ENCODE measurements at places on chromosomes 4 and X.
A peak's percentile ranks its signal among the peaks of the same experiment; 100 is the strongest.

- peak overlapping the region; percentile 67 for H3K27ac ChIP-seq
- H3K36me3 ChIP-seq = no peaks in the 10 kb centered on the region
- peaks cover 11% of the 10 kb centered on the region for H3K4me1 ChIP-seq
- DNase-seq = peak; percentile 76
- no peaks in the 10 kb centered on the region for H3K27me3 ChIP-seq
- no peak overlapping the region for H3K4me3 ChIP-seq
These were observed 49.1 kb downstream of the DHRSX start for GRCh38 chrX:2451501-2452316.

GRCh38 chr4:186651181-186651603, 72.5 kb downstream of the FAT1 start:
- H3K36me3 ChIP-seq = no peaks in the 10 kb centered on the region
- peak overlapping the region; percentile 87 for H3K27ac ChIP-seq
- peak overlapping the region; percentile 26 for H3K4me3 ChIP-seq
- peak; percentile 25 for DNase-seq
- H3K4me1 ChIP-seq = peaks cover 34% of the 10 kb centered on the region

- H3K4me3 ChIP-seq = no peak overlapping the region
- no peaks in the 10 kb centered on the region for H3K36me3 ChIP-seq
- no peak overlapping the region for H3K27ac ChIP-seq
- peaks cover under 1% of the 10 kb centered on the region for H3K4me1 ChIP-seq
- no peaks in the 10 kb centered on the region for H3K27me3 ChIP-seq
- DNase-seq = no peak
These were observed 4.8 kb upstream of the IQSEC2 start for GRCh38 chrX:53286171-53286570.

DNA sequence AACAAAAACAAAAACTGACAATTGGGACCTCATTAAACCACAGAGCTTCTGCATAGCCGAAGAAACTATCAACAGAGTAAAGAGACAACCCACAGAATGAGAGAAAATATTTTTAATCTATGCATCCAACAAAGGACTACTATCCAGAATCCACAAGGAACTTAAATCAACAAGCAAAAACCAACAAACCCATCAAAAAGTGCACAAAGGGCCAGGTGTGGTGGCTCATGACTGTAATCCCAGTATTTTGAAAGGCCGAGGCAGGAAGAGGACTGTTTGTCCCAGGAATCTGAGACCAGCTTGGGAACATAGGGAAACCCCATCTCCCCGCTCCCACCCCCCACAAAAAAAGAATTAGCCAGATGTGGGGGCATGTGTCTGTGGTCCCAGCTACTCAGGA, 10.7 kb downstream of the C4orf51 start:
- no peak overlapping the region for H3K27ac ChIP-seq
- no peak overlapping the region for H3K4me3 ChIP-seq
- no peaks in the 10 kb centered on the region for H3K27me3 ChIP-seq
- H3K4me1 ChIP-seq = no peaks in the 10 kb centered on the region
- no peak for DNase-seq
- no peaks in the 10 kb centered on the region for H3K36me3 ChIP-seq

DNA sequence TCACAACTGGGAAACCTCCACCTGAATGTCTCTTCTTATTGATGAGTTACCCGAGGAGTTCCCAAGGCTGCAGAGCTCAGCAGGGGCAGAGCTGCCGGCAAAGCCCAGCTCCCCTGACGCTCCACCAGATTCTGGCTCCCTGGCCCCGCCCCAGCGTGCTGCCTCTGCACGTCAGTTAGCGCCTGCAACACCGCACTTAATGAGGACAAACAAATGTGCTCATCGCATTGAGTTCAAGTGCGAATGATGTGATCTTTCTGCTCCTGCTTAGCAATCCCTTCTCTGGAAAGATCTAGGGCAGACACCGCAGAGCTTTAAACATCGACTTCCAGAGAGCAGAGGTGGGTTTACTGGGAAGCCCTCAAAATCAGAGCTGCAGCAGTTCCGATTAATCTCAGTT, 55.5 kb upstream of the FBXW7 start:
- H3K36me3 ChIP-seq = no peaks in the 10 kb centered on the region
- DNase-seq = peak; percentile 74
- H3K4me1 ChIP-seq = peaks cover 14% of the 10 kb centered on the region
- peak overlapping the region; percentile 28 for H3K4me3 ChIP-seq
- H3K27ac ChIP-seq = no peak overlapping the region
- H3K27me3 ChIP-seq = peaks cover 9% of the 10 kb centered on the region

DNA sequence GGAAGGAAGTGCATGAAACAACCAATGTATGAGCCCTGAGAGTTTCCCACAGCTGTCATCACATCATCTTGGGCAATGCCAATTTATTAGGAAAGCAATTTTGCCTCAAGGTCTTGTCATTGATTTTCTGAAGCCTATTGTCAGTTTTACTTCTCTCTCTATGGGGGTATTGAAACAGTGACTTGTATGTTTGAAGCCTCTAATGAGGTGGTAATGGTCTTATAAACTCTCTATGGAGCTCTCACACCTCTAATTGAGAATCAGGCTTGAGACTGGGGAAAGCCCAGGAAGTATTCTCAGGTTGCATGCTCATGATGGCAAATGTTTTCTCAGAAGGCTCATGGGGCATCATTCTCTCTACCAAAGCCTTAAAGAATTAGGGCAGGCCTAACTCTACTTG, 308.2 kb upstream of the EMCN start:
- no peak overlapping the region for H3K4me3 ChIP-seq
- H3K4me1 ChIP-seq = no peaks in the 10 kb centered on the region
- no peaks in the 10 kb centered on the region for H3K27me3 ChIP-seq
- no peak overlapping the region for H3K27ac ChIP-seq

GRCh38 chrX:872090-872489, 241.5 kb downstream of the SHOX start:
- peaks cover 7% of the 10 kb centered on the region for H3K4me1 ChIP-seq
- H3K36me3 ChIP-seq = no peaks in the 10 kb centered on the region
- H3K27ac ChIP-seq = no peak overlapping the region
- no peak for DNase-seq

GRCh38 chrX:151722241-151722846, 6.5 kb downstream of the FATE1 start:
- no peaks in the 10 kb centered on the region for H3K36me3 ChIP-seq
- H3K27me3 ChIP-seq = no peaks in the 10 kb centered on the region
- peak; percentile 72 for DNase-seq
- H3K4me1 ChIP-seq = no peaks in the 10 kb centered on the region

DNA sequence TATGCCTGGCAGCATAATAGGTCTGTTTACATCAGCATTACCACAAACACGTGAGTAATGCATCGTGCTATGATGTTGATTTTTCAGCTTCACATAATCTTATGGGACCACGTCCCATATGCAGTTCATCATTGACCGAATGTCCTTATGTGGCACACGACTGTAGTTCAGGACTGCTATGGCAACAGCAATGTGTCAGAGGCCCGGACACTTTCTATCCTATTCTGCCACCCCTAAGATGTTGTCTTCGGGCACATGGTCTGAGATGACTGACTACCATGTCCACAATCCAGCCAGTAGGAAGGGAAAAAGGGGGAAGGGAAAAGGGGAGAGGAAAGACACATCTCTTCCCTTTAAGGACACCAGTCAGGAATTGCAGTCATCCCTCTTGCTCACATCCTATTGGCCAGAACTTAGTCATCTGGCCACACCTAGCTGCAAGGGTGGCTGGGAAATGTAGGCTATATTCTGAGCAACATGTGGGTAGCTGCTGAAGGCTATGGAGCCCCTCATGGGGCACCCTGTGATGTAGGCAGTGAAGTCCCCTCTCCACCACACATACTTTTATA, 196.0 kb upstream of the RBPJ start:
- H3K4me1 ChIP-seq = no peaks in the 10 kb centered on the region
- no peak overlapping the region for H3K27ac ChIP-seq
- no peak overlapping the region for H3K4me3 ChIP-seq
- no peaks in the 10 kb centered on the region for H3K36me3 ChIP-seq
- no peaks in the 10 kb centered on the region for H3K27me3 ChIP-seq
- no peak for DNase-seq

- no peaks in the 10 kb centered on the region for H3K4me1 ChIP-seq
- no peaks in the 10 kb centered on the region for H3K27me3 ChIP-seq
- no peak overlapping the region for H3K4me3 ChIP-seq
- H3K36me3 ChIP-seq = peaks cover 6% of the 10 kb centered on the region
These were observed 9.5 kb upstream of the FAM200B start for GRCh38 chr4:15672101-15672500.

GRCh38 chr4:90074322-90074886, 52.8 kb upstream of the CCSER1 start:
- no peak overlapping the region for H3K4me3 ChIP-seq
- H3K27me3 ChIP-seq = no peaks in the 10 kb centered on the region
- H3K27ac ChIP-seq = no peak overlapping the region
- H3K36me3 ChIP-seq = no peaks in the 10 kb centered on the region
- peaks cover 19% of the 10 kb centered on the region for H3K4me1 ChIP-seq
- DNase-seq = peak; percentile 56

GRCh38 chr4:132557660-132558059, 591.4 kb upstream of the PCDH10 start:
- no peak overlapping the region for H3K27ac ChIP-seq
- no peaks in the 10 kb centered on the region for H3K36me3 ChIP-seq
- H3K4me1 ChIP-seq = no peaks in the 10 kb centered on the region
- H3K27me3 ChIP-seq = no peaks in the 10 kb centered on the region
- peak; percentile 20 for DNase-seq

DNA sequence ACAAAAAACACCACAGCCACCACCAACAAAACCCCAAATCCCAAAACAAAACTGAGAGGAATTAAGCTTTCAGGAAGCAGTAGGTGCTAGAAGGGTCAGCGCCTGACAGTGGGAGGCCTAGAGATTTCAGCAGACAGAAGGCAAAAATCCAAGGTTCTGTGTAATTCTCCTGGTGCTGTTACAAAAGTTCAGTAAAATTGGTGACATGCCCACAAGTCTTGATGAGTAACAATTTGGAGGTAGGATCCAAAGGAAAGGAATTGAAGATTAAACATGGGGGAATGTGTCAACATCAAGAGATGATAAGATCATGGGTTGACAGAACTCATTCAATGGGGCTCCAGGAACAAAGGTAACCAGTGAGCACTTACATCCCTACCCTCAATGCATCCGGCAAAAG, 653.8 kb upstream of the CPEB2 start:
- no peaks in the 10 kb centered on the region for H3K36me3 ChIP-seq
- DNase-seq = no peak
- H3K4me1 ChIP-seq = no peaks in the 10 kb centered on the region
- no peak overlapping the region for H3K4me3 ChIP-seq
- no peak overlapping the region for H3K27ac ChIP-seq
- no peaks in the 10 kb centered on the region for H3K27me3 ChIP-seq

- H3K4me1 ChIP-seq = no peaks in the 10 kb centered on the region
- no peak overlapping the region for H3K27ac ChIP-seq
- no peak overlapping the region for H3K4me3 ChIP-seq
These were observed 26.2 kb upstream of the SCRG1 start for GRCh38 chr4:173424899-173425805.

- H3K27ac ChIP-seq = no peak overlapping the region
- no peak overlapping the region for H3K4me3 ChIP-seq
- no peak for DNase-seq
- H3K36me3 ChIP-seq = no peaks in the 10 kb centered on the region
These were observed 39.7 kb downstream of the SNX25 start for GRCh38 chr4:185249105-185249504.

DNA sequence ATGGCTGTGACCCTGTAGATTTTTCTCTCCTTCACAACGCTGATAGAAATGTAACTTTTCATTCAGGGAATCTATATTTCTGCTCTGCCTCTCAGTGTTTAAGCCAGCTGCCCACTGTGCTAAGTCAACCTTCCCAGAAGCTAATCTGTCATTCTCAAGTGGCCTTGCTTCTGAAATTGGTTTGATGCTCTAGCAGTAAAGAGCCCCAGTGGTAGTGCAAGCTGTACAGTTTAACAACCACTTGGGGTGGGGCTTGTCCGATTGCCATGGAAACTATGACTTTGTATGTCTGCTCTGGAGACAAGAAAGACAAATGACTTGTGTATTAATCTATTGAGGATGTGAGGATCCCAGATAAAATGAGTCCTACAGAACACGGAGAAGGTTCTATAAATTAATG, 620.9 kb upstream of the GALNT7 start:
- no peak overlapping the region for H3K27ac ChIP-seq
- no peaks in the 10 kb centered on the region for H3K36me3 ChIP-seq
- no peaks in the 10 kb centered on the region for H3K27me3 ChIP-seq
- H3K4me3 ChIP-seq = no peak overlapping the region

GRCh38 chr4:159980826-159981468, 878.1 kb downstream of the RAPGEF2 start:
- no peak for DNase-seq
- no peaks in the 10 kb centered on the region for H3K4me1 ChIP-seq
- no peak overlapping the region for H3K27ac ChIP-seq
- H3K27me3 ChIP-seq = no peaks in the 10 kb centered on the region
- H3K4me3 ChIP-seq = no peak overlapping the region

GRCh38 chrX:154815274-154815818, 10.1 kb upstream of the MPP1 start:
- H3K36me3 ChIP-seq = peaks cover 4% of the 10 kb centered on the region
- H3K27ac ChIP-seq = no peak overlapping the region
- no peak overlapping the region for H3K4me3 ChIP-seq
- DNase-seq = no peak

GRCh38 chr4:37648084-37648817, 37.9 kb downstream of the RELL1 start:
- H3K4me1 ChIP-seq = peaks cover 13% of the 10 kb centered on the region
- DNase-seq = no peak
- no peaks in the 10 kb centered on the region for H3K27me3 ChIP-seq

- H3K4me1 ChIP-seq = no peaks in the 10 kb centered on the region
- no peaks in the 10 kb centered on the region for H3K36me3 ChIP-seq
- H3K4me3 ChIP-seq = no peak overlapping the region
- H3K27me3 ChIP-seq = no peaks in the 10 kb centered on the region
These were observed 913.9 kb upstream of the NDST4 start for GRCh38 chr4:116027311-116027710.

- H3K27me3 ChIP-seq = no peaks in the 10 kb centered on the region
- no peaks in the 10 kb centered on the region for H3K4me1 ChIP-seq
- H3K36me3 ChIP-seq = no peaks in the 10 kb centered on the region
- H3K4me3 ChIP-seq = no peak overlapping the region
- H3K27ac ChIP-seq = no peak overlapping the region
These were observed 30.5 kb upstream of the ACSL1 start for GRCh38 chr4:184856277-184856609.

- H3K4me3 ChIP-seq = no peak overlapping the region
- H3K36me3 ChIP-seq = no peaks in the 10 kb centered on the region
- DNase-seq = no peak
These were observed 75.6 kb downstream of the SOWAHB start for GRCh38 chr4:76822303-76822702.

DNA sequence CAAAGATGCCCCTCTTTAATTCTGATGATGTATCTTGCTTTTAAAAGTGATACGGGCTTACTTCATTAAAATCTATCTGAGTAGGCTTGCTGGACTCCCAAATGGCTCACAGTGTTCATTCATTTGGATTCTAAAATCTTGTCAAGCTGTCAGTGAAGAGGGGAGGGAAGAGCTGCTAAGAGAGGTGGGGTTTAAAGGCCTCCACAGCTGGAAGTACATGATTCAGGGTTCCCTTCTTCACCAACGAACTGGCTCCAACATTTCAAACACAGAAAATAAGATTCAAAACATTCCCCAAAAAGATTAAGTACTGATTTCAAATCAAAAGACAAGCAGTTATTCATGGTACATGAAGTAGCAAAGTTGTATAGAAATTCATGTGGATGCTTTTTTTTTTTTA, 133.0 kb upstream of the NAP1L5 start:
- no peaks in the 10 kb centered on the region for H3K27me3 ChIP-seq
- H3K36me3 ChIP-seq = no peaks in the 10 kb centered on the region
- H3K27ac ChIP-seq = no peak overlapping the region
- no peak overlapping the region for H3K4me3 ChIP-seq
- no peaks in the 10 kb centered on the region for H3K4me1 ChIP-seq
